ENCODE measurements at places on chromosomes 1 and 21. TPM values are rescaled to one million over a fixed set of nuclear protein-coding genes. Genes with fewer than 3 reads are reported as not detected.

- peak; percentile 27 for DNase-seq
Observed at GRCh38 chr1:15272009-15272781, 25.2 kb downstream of the FHAD1 start.

DNA sequence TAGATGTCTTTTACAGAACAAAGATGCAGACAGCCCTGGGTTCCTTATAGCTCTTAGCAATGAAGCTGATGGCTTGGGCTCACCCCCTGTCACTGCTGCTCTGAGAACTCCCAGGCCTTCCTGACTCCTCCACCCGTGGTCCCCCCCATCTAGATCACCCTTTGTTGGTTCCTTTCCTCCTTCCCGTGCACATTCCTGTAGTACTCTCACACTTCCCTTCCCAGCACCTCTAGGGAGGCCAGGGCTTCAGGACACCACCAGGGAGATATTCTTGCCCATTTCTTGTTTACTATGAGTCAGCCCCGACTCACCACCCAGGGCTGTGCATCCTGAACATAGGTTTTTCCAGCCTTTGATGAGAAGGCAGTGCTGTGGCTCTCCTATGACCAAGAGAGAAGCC is 14.4 kb upstream of the NOS1AP start:
- DNase-seq, result no peak

Gene AKR7A3
- total RNA-seq, result 2.7 TPM

- no peak for DNase-seq
Observed at GRCh38 chr21:40575976-40576375, 271.0 kb downstream of the DSCAM start.

GRCh38 chr1:43541141-43541540 is 10.5 kb downstream of the PTPRF start:
- no peak for DNase-seq

GRCh38 chr1:193418745-193419058 is 232.3 kb upstream of the B3GALT2 start:
- no peak for DNase-seq

DNA sequence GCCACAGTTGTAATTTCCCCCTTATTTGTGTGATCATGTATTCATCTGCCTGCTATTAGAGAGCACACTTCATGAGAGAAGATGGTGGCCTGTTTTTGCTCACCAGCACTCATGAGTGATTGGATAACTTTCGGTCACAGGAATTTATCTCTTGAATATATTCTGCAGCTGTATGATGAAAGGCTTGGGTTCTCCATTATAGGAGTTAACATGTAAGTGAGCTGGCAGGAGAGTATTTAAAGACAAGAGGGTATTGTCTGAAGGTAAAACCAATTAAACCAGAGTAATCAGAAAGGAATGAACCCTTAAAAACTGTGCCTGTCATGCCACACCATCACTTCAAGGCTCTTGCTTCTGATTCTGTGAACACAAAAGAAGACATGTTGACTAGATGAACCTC is 574.9 kb upstream of the CAMK1G start:
- DNase-seq, result no peak

- DNase-seq, result no peak
Observed at GRCh38 chr1:154348429-154349076, 23.2 kb downstream of the ATP8B2 start.

Gene LCE1B
- total RNA-seq, result not detected

- DNase-seq, result no peak
Observed at GRCh38 chr1:93554883-93555872, 107.3 kb downstream of the FNBP1L start.

DNA sequence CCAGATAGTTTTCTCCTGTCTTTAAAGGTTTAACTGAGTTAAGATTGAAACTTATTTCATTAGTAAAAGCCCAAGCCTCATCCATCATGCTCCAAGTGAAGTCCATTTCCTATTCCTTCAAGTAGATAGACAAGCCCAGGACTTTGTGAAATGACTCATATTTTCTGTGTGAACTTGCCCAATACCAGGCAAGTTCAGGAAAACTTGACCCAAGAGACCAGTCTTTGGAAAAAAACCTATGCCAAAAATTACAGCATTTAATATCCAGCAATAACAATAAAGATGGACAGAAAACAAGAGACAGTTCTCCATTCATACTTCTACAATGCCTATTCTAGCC is 405 bp upstream of the RAB29 start:
- no peak for DNase-seq

- DNase-seq, result no peak
Observed at GRCh38 chr1:61175976-61176375, 93.6 kb downstream of the NFIA start.

DNA sequence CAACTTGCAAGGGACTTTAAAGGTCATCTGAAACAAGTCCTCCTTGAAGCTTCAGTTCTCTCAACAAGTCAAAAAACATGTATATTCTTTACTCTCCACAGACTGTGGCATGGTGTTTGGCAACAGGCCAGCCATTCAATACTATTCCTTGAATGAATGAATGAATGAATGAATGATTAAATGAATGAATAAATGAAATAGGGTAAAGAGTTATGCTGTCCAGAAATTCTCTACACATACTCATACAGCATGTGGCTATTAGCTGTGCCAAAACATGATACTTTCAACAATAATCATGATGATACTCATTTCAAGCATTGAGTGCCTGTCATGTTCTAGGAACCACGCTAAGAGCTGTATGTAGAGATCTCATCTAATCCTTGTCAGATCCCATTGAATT is 356.1 kb downstream of the BARHL2 start:
- no peak for DNase-seq

DNA sequence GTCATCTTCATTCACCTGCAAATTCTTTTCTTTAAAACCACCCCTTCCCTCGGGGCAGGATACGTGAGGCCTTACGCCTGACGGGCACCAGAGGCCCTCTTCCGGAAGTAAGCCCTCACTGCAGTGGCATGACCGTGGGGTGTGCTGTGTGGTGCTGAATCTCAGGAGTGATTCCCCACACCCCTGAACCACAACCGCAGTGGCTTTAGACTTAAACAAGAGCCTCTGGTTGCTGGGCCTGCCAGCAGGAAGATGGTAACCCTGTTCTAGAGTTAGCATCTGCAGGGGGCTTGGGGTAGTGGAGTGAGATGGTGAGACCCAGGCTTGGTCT is 12.1 kb downstream of the BSND start:
- DNase-seq, result no peak

DNA sequence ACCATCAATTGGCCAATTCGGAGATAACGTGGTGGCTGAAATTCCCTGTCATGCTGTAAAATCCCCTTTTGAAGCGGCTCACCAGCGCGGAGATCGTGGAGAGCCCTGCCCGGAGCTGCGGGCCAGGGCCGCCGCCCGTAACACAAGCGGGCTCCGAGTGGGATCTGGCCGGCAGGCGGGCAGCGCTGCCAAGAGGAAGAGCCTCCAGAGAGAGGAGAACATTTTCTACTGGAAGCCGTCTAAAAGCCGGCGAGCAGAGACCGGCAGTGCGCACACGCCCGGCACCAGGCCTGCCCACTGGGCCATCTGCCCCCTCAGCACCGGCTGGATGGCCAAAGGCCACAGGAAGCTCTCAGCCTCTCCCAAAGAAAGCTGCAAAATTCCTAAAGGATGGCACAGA is 15.5 kb downstream of the SSBP3 start:
- no peak for DNase-seq

GRCh38 chr1:177024623-177025022 is 139.9 kb downstream of the ASTN1 start:
- no peak for DNase-seq

Gene SPRR3
- not detected for total RNA-seq

GRCh38 chr1:82181846-82182245 is 381.1 kb downstream of the ADGRL2 start:
- DNase-seq, result no peak

- no peak for DNase-seq
Observed at GRCh38 chr21:34183331-34183928, 110.1 kb downstream of the MRPS6 start.

Gene SERTAD4
- total RNA-seq, result 1.1 TPM

- no peak for DNase-seq
Observed at GRCh38 chr21:15788847-15789523, 59.2 kb downstream of the USP25 start.

Gene PLA2G2D
- not detected for total RNA-seq

- DNase-seq, result no peak
Observed at GRCh38 chr1:26581287-26581651, 51.7 kb downstream of the RPS6KA1 start.

DNA sequence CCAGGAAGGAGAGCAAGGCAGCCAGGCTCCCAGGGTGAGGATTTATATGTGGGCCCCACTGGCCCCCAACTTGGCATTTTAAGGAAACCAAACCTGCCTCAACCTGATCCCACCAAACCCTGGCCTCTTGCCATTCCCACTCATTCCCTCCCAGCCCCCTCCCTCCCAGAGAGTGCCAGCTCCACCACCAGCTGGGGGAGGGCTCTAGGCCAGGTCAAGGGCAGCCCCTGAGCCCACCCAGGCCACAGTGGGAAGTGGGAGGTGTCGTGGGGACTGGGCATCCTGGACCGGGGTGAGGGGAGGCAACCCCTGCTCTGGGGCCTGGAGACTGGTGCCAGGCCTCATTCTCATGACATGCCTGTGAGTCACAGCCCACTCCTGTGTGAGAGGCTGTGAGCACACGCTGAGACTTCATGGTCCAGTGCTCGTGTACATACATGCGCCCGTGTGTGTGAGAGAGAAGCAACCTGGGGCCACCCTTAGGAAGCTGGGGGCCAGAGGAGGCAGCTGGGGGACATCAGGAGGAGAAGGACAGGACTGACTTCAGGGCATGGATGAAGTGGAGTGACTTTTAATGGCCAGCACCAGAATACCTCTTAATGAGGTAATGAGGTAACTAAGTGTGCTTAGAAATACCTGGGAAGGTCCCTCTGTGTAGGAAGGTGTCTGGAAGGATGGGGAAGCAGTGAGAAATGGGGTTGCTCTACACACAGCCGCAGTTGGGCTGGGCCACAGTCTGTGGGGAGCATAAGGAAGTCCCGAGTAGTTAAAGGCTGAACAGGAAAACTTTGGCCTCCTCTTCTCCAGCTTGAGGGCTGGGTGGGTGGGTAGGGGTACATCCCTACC is at the start of gene S100A2:
Gene S100A2 (minus strand): TSS at position 316 of the 846 bp plus-strand sequence. CDS start 1,967 bp downstream, outside the sequence.
- no peak for DNase-seq

Gene MYOC
- total RNA-seq, result not detected
